ENCODE measurements at places on chromosomes 7 and 10. TPM values are rescaled to one million over a fixed set of nuclear protein-coding genes. Genes with fewer than 3 reads are reported as not detected.

SP4 gene
- total RNA-seq: 44.9 TPM

OR2A1 gene
- 0.17 TPM for total RNA-seq

GRCh38 chr7:155169498-155170065 is 99.5 kb downstream of the HTR5A start:
- peak; percentile 90 for DNase-seq

FAM180A gene
- total RNA-seq: 9.4 TPM

- no peak for DNase-seq
These were observed 38.5 kb upstream of the SEMA3C start for GRCh38 chr7:80957226-80957777.

GRCh38 chr7:139940866-139941265 is 111.8 kb downstream of the TBXAS1 start:
- DNase-seq: no peak

TMEM254 gene
- total RNA-seq: 14.9 TPM

DNA sequence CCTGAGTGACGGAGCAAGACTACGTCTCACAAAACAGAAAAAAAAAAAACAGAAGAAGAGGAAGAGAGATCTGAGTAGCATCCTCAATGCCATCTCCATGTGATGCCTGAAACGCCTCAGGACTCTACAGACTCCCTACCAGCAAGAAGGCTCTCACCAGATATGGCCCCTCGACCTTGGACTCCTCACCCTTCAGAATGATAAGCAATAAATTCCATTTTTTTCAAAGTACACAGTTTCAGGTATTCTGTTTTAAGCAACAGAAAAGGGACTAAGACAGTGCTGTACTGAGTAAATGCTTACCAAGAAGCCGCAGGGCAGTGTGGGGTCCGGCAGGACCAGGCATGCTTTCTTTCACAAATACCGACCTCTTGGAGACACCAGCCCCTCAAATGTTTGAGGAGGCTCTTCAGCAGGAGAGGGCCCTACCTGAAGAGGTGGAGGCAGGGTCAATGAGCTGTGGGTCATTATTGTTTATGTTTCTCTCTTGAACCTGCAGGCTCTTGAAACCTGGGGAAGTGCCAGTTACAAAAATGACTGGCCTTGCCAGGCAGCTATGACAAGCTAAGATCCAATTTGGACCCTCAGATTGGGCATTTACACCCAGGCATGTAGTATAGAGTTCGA is 204.1 kb upstream of the LYZL1 start:
- no peak for DNase-seq

NFKB2 gene
- 47.0 TPM for total RNA-seq

DNA sequence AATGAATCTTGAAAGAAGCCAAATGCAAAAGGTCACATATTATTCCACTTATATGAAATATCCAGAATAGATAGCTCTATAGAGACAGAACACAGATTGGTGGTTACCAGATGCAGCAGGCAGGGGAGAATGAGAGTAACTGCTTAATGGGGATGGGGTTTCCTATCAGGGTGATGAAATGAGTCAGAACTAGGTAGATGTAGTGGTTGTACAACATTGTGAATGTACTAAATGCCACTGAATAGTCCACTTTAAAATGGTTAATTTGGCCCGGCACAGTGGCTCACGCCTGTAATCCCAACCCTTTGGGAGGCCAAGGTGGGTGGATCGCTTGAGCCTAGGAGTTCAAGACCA is 9.4 kb upstream of the SLC25A28 start:
- DNase-seq: no peak

DNA sequence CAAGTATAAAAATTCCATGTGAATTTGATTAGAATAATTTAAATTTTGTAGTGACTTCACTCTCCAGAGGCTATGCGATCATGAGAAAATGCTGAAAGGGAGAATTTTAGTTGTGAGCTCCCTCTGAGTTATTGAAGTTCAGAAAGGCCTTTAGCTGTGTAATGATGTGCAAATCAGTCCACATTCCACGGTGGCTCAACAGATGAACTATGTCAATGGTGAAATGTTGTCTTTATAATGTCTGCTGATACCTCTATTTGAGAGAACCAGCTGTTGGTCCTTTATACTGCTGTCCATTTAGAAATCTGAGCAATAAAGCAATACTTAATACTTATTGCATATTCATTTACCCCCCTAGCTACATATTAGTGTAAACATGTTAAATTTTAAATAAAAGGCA is 7.1 kb upstream of the ITGB8 start:
- no peak for DNase-seq

GRCh38 chr10:97676770-97677581 is 10.1 kb downstream of the AVPI1 start:
- DNase-seq: no peak

- DNase-seq: no peak
These were observed 10.8 kb downstream of the LFNG start for GRCh38 chr7:2530071-2530987.

PTPRN2 gene
- 2.1 TPM for total RNA-seq

LDB3 gene
- 24.1 TPM for total RNA-seq

GRCh38 chr7:73555411-73555982 is 2.0 kb downstream of the BCL7B start:
- no peak for DNase-seq

DNA sequence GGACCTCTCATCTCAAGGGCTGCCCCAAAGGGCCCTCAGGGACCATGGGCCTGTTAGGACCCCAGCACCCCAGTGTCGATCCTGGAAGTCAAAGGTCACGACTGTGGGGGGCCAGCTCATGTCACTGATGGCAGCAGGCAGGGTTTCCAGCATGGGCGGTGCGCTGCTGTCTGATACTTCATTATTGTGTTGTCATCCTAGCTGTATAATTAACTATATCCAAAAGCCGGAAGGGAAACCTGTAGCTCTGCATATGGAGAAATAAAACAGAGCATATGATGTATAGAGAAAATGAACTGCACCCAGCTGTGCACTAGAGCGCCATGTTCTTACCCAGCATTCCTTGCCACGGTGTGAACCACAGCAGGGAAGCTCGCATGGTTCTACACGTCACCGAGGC is 196.3 kb downstream of the EBF3 start:
- DNase-seq: peak; percentile 62

DNA sequence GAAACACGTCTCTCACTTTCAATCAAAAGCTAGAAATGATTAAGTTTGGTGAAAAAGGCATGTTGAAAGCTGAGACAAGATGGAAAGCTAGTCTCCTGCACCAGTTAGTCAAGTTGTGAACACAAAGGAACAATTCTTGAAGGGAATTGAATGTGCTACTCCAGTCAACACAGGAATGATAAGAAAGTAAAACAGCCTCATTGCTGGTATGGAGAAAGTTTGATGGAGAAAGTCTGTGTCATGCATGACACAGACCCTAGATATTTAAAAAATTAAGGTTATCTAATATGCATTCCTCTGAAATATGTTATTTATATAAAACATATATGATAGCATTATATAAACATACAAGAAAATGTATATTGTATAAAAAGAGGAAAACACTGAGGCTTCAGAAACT is 699.4 kb upstream of the FZD8 start:
- no peak for DNase-seq

GRCh38 chr10:95181726-95182125 is 12.3 kb upstream of the ACSM6 start:
- DNase-seq: no peak

MMP21 gene
- not detected for total RNA-seq

- no peak for DNase-seq
These were observed 91.7 kb downstream of the SLC16A9 start for GRCh38 chr10:59617996-59618395.

- DNase-seq: no peak
These were observed 13.1 kb upstream of the GPR141 start for GRCh38 chr7:37670436-37670835.

- DNase-seq: no peak
These were observed 171.3 kb downstream of the MLLT10 start for GRCh38 chr10:21705142-21705827.

DNA sequence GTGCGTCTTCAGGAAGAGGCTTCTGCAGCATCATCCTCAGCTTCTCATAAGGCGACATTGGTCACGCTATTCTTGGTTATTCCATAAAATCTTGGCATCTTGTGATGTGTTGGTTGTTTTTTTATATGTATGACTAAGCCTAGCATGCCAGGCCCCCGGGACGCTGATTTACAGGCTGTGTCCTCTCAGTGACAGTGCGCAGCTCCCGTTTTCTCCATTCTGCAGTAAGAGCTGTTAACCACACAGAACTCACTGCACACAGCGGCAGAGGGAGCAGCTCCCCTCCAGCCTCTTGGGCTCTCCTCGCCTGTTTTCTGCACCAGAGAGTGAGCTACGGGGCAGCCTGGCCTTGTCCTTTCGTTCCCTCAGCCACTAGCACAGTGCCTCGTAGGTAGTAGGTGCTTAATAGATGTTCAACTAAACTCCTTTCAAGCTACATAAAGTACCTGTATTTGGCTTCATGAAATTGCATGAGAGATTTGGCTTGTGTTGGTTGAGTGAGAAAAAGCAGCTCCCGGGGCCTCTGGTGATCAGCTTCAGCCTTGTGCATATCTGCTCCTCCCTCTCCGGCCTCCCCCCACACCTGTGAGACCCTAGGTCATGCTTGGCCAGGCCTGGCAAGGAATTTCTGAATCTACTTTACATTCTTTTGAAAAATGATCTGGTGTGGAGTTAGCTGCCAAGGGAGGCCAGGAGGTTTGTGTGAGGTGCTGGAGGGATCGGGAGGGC is 116.2 kb downstream of the WDR37 start:
- no peak for DNase-seq

SRRM3 gene
- total RNA-seq: 2.1 TPM

GRCh38 chr10:36118314-36118713 is 476.2 kb upstream of the FZD8 start:
- DNase-seq: no peak

- DNase-seq: no peak
These were observed 209.3 kb upstream of the IMMP2L start for GRCh38 chr7:111771638-111772037.

DNA sequence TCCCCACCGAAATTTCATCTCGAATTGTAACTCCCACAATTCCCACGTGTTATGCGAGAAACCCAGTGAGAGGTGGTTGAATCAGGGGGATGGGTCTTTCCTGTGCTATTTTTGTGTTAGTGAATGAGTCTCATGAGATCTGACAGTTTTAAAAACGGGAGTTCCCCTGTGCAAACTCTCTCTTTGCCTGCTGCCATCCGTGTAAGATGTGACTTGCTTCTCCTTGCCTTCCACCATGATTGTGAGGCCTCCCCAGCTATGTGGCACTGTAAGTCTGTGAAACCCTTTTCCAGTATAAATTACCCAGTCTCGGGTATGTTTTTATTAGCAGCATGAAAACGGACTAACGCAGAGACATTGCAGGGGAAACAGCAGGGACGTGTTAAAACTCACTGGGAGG is 5.3 kb upstream of the OLAH start:
- no peak for DNase-seq

LOXL4 gene
- 9.4 TPM for total RNA-seq

GRCh38 chr7:922334-923107 is 32.0 kb downstream of the ADAP1 start:
- DNase-seq: no peak

- peak; percentile 91 for DNase-seq
These were observed 15.6 kb downstream of the LYZL1 start for GRCh38 chr10:29304264-29304994.

BUD31 gene
- 69.8 TPM for total RNA-seq

GRCh38 chr10:43251419-43252165 is 15.3 kb downstream of the RASGEF1A start:
- no peak for DNase-seq

DNA sequence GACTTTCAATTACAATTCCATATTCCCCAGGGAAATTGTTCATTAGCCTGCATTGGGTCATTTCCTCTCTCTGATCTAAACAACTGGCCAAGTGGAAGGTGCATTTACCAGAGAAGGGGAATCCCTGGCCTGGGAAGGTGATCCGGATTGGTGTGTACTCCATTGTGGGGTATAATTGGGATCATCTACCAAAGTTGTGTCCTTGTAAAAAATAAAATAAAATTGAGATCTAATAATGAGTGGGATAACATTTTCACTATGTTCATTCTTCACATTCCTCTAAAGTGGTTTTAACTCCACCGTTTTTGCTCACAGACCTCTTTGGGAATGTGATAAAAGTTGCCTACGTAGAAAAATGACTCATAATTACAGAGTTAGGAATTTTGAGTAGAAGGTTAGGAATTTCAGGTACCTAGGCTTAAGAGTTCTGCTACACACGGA is 22.8 kb downstream of the ARL5B start:
- DNase-seq: no peak

Data from esophagus muscularis mucosa (tissue), 4 donors.